CD4-positive, alpha-beta T cell treated with Interleukin-2 at 100 ng/mL for 4 hours (primary cell): ENCODE measurements at places on chromosomes 5 and 9.

GRCh38 chr9:120868676-120869359 lies 8.2 kb downstream of the PHF19 start:
- DNase-seq, result peak; percentile 97

DNA sequence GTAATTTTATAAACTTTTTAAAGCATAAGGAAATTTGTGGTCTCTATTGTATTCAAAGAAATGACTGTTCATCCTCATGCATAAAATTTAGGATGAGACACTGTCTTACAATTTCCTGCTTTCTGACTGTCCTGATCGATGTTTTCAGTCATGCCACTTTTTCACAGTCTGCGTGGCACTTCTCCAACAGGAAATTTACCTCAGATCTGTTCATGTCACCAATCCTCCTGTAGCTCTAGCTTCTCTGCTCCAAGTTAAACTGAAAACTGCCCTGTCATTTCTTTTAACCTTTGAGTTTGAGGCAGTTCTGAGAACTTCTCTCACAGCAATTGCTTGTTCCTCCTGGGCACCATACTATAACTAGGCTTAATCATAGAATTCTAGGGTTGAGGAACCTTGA lies 455.1 kb downstream of the EFNA5 start:
- no peak for DNase-seq

DNA sequence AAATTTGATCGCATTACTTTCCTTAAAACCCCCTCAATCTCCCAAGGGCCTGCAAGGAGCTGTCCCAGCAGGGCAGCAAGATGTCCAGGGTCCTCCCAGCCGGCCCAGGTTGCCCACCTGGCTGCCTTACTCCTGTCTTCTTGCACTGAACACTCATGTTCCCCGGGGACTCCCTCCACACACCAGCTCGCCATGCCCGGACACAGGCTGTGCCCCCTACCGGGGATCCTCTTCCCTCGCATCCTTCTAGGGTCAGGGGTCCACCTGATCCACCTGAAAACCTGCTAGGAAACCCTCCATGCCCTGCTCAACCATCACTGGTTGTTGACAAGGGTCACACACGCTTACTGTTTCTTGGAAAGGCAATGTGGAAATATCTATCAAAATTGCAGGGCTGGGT lies 172.0 kb upstream of the MSX2 start:
- DNase-seq, result no peak

GRCh38 chr9:37559125-37559524 lies 17.1 kb downstream of the FBXO10 start:
- no peak for DNase-seq

DNA sequence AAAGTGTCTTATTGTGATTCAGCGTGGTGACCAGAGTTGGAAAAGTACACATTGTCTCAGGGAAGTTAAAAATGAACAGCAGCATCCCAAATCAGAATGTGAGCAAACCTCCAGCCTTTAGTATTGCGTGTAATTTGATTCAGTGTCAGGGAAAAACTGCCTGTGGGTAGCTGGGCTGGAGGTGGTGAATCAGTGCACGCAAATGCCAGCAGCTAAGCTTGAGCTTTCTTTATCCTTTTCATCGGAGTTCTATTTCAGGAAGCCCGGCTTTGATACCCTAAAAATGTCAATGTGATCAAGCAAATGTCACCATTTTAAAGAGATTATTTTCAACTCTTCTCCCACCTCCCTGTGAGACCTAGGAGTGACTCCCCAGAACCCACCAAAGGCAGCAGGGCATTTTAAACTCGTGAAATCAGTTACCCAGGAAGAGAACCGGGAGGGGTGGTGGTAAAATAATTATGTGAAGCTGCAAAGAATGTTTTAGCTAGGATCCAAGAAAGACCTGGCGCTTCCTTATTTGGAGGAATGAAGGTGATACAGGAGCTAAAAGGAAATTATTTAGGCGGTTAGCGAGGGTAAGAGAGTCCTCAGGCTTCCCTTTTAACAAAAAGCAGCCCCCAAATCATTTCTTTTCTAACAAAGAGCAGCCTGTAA lies 25.7 kb upstream of the C5orf47 start:
- DNase-seq, result no peak

DNA sequence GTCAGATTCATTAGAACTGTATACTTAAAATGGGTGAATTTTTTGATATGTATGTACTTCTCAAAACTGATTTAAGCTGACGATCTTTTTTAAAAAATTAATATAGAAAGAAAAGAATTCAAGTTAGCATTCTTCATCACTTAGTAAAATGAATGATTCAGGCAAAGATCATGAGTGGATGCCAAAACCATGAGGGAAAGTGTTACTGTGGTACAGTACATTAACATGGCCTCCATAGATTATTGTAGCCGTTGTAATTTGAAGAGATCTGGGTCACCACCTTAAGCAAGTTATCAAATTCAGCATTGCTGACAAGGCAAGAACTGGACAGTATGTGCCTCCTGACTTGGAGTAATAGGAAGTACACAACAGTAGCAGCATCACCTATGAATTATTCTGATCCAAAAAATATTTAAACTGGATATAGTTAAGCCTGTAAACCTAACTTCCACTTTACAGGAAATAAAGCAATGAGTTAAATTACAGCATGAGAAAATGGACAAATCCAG lies 29.7 kb downstream of the C9orf85 start:
- DNase-seq, result no peak

- DNase-seq, result no peak
Observed at GRCh38 chr9:109251080-109251775, 69.6 kb downstream of the EPB41L4B start.

GRCh38 chr9:134386951-134387831 lies 60.9 kb downstream of the RXRA start:
- no peak for DNase-seq

DNA sequence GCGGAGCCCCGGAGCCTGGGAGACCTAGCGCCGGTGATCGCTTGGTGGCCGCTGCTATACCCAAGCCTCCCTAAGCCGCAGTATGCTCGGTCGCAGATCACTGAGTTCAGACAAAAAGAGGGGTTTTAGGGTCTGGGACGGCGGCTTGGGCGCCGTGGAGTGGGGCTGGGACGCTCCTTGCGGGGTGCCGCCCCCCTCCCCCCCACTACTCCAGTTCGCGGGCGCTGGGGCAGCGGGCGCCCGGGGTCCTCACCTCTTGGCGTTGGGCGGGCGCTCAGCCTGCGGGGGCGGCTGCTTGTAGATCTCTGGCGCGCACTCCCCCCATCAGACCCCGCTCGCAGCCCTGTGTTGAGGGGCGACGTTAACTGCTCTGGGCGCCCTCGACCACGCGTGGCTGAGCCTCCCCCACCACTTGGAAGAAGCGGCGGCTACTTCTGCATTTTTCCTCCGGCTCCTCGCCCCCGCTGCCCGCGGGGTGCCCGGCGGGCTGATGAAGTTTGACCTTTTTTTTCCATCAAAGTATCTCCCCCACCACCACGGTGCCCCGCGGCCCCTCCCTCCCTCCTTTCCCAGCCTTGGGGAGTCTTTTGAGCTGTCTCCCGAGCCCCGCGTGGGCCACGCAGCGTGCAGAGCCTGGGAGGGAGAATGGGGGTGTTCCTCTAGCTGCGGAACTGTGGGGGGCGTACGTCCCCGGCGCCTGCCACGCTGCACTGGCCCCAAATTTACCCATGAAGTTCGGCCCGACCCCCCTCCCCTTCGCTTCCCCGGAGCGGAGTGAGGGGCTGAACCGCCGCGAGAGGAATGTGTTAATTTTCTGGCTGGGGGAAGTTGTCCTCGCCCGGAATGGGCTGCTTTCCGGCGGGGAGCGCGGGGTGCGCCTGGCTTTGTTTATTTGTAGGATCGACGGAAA lies 1.2 kb downstream of the CXXC5 start:
- no peak for DNase-seq

DNA sequence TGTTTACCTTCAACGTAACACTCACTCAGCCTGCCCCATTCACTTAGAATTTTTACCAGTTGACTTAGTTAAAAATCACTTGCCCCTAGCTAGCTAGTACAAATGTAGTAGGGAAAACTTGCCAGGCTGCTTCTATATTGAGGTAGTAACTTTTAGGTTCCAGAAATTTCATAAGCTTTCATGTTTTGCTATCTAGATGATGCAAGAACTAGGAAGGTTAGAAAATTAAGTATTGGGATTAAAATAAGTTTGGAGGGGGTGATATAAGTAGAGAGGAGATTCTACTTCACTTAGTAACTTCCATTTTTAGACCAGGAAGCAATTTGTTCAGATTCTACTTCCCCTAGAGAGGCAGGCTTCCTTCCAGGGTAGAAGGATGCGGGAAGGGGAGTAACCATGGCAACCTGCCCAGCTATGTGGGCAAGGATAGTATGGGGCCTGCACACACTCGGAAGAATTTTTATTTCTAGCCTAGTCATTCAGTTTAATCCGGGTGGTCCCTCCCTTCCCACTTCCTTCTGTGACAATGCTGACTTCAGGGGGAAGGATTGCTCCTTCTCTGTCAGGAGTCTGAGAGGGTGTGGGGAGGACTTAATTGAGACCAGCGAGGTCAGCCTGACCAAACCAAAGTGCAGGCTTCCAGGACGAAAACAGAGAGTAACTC lies 4.2 kb downstream of the DAB2 start:
- no peak for DNase-seq

DNA sequence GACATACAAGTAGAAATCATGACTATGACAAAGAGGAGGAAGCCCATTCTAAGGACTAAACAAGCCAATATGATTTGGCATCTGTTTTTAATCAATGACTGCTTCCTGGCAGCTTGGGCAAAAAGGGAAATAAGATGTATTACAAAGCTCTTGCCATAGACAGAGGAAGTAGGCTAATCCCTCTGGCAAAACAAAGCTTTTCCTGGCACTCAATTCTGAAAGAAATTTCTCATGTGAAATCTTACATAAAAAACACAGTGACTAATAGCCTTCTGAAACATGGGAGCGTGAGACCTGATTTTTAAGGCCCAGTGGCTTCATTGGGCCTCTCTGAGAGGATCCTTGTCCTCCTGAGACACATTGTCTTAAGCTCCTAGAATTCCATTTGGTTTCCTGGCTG lies 93.6 kb downstream of the COL23A1 start:
- no peak for DNase-seq

- no peak for DNase-seq
Observed at GRCh38 chr5:18090177-18090576, 455.9 kb downstream of the TAF11L14 start.

DNA sequence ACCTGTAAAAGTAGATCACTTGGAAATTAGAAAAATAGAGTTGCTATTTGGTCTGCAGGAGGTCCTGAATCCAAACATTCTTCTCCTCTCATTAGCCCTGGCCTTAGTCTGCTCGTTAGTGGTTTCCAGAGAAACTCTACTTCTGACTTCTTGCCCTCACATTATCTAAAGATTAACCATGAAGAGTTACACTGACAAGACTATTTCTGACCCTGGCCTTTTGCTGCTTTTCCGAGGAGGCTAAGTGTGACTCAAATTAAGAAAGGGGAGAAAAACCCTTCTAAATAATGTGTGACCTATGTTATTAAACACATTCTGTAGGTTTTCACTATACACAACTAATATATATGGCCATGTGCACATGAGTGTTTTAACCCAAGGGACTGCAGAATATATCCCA lies 302.4 kb downstream of the RAB3C start:
- no peak for DNase-seq

- no peak for DNase-seq
Observed at GRCh38 chr9:69078069-69078468, 42.5 kb downstream of the FXN start.

GRCh38 chr9:20065046-20065445 lies 276.2 kb upstream of the SLC24A2 start:
- no peak for DNase-seq

GRCh38 chr5:174751154-174752000 lies 27.0 kb downstream of the MSX2 start:
- no peak for DNase-seq

DNA sequence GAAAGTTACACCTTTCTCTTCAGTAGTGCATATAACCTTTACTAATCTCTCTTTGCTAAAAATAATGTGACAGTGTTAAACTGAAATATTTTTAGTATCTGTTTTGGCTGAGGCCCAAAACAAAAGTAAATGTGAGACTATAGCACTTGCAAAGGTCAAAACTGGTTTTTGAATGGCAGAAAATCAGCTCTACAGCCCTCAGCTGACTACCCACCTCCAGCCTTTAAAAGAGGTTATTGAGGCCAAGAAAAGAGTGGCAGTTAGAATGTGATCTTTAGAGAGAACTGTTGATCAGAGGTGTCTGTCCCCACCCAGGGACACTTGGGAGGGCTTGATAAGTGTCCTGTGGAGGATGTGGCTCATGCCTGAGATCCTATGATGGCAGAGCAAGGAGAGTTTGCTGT lies 30.9 kb downstream of the PRKACG start:
- DNase-seq, result no peak

GRCh38 chr5:104355350-104355749 lies 792.8 kb upstream of the NUDT12 start:
- DNase-seq, result no peak

DNA sequence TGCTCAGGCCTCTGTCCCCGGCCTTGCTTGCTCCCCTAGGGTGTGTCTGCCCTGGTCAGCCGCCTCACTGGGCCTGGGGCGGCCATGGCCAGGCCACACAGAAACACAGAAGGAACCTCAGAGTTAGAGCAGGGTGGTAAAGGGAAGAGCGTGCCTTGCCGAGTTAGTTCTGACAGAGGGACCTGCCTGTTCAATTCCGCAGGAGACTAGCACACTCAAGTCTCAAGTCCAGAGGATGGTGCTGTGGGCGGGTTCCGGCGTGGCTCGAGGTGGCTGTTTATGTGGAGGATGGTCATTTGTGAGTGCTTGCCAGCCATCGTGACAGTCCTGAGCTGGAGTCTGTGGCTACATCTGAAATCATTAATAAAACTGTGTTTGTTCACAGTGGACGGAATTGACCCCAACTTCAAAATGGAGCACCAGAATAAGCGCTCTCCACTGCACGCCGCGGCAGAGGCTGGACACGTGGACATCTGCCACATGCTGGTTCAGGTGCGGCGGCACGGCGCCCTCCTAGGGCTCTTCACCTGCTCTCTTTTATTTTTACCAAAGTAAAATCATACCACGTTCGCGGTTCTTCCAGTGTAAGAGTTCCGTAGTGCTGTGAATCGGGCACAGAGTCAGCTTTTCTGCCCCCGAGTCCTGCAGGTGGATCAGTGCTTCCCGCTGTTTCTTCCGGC lies 95.5 kb upstream of the CACNA1B start:
- no peak for DNase-seq

DNA sequence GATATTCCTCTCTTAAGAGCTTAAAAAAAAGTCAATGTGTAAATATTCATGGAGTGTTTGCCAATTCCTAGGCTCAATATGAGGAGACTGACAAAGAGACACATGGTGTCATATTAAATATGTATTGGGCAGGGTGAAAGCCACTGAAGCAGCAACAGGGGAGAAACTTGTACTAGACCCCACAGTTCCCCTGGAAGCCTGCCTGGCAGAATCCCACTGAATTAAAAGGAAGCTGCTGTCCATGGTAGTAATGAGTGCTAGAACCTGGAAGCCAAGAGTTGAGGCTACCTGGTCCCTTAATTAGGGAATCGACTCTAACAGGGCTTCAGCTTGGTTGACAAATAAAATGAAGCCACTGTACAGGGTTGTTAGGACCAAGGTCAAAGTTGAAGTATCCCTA lies 129.4 kb upstream of the GPR151 start:
- no peak for DNase-seq
